ENCODE measurements at places on chromosomes 5 and 9. TPM values are rescaled to one million over a fixed set of nuclear protein-coding genes. Genes with fewer than 3 reads are reported as not detected.

Gene RASGRF2
- total RNA-seq = 3.3 TPM

Gene PRDM12
- not detected for total RNA-seq

Gene KCNV2
- not detected for total RNA-seq

Gene CDH9
- total RNA-seq = 0.16 TPM

Gene SMIM3
- 61.8 TPM for total RNA-seq

Gene RELL2
- 6.6 TPM for total RNA-seq

Gene NDUFS6
- total RNA-seq = 30.9 TPM

Gene PCDHA1
- 0.09 TPM for total RNA-seq

Gene ZNF782
- total RNA-seq = 7.1 TPM

Gene FOXD4L4
- 0.09 TPM for total RNA-seq

Gene GPSM1
- 48.5 TPM for total RNA-seq

Gene TMC1
- total RNA-seq = 0.36 TPM

Gene UGT3A2
- not detected for total RNA-seq

Gene DHFR
- 13.2 TPM for total RNA-seq

Gene RHOBTB3
- 86.9 TPM for total RNA-seq

Gene ST6GALNAC6
- total RNA-seq = 26.5 TPM

All from fibroblast of the aortic adventitia (primary cell).